NCI-H226 (cell line): ENCODE measurements at places on chromosomes 7 and 10.
A peak's percentile ranks its signal among the peaks of the same experiment; 100 is the strongest.

DNA sequence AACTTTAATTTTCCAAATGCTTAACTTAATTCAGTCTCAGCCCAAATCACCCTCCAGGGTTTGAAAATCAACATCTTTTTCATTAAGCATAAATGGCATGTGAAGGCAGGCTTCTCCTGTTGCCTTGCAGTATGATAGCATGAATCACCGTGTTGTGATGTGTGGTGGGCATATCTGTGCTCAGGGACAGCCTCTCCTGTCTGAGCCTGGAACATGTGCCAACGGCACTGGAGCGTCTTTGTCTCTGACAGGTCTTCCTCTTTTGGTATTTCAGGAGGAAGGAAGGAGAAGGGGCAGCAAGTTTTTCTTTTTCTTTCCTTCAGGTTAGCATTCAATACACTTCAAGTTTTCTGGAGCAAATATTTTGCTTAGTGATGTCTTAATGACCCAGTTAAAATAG is 57.6 kb downstream of the LRGUK start:
- no peak for DNase-seq

DNA sequence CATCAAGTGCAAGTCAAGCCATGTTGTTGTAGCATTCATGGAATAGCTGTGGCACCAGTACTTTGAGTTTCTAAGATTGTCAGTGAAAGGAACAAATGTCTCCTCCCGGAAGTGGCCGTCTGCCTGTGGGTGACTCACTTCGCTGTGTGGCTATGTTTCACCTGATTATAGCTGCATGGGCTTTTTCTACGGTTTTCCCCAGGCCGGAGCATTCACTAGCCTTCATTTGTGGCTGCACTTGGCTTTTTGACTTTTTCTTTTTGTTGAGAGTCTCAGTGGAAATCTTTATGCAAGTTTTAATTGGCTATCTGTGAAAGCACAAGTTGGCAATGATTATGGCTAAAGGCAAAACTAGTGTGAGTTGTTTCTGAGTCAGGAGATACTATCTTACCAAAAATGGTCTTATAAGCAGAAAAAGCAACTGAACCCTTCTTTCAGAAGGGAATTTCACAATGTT is 35.0 kb downstream of the SRI start:
- peak; percentile 7 for DNase-seq

DNA sequence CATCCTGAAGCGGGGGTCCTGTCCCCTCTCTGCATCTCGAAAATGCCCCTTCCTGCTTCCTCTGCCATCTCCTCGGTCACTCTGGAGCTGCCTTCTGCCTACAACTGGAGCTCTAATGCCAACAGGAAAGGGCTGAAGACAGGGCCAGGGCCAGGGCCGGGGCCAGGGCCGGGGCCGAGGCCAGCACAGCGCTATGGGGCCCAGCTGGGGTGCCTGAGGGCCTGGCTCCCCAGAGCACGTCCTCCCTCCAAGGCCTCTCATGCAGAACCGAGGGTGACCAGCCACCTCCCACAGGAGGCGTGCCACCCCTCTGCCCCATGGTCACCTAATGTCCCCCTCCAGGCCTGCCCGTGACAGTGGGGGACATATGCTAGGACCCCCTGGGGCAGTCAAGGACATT is 155.7 kb downstream of the PRKAG2 start:
- DNase-seq: no peak

GRCh38 chr7:89023877-89024276 is 228.3 kb upstream of the TEX47 start:
- no peak for DNase-seq

DNA sequence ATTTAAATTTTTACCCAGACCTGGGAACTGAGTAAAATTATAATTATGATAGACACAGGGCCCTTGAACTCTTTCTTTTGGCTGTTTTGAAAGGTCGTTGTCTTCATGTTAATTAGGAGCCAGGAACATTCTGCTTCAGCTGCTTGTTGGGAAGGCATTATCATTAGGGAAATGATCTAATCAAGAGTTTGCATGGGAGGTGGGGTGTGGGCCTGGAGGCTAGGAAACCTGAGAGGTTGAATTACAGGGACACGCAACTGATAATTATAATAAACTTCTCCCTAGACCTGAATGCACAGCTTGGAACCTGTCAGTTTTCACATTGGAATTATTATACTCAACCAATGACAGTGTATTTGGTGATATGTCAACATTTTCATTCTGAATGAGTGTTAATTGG is 237.7 kb downstream of the CACNB2 start:
- no peak for DNase-seq

DNA sequence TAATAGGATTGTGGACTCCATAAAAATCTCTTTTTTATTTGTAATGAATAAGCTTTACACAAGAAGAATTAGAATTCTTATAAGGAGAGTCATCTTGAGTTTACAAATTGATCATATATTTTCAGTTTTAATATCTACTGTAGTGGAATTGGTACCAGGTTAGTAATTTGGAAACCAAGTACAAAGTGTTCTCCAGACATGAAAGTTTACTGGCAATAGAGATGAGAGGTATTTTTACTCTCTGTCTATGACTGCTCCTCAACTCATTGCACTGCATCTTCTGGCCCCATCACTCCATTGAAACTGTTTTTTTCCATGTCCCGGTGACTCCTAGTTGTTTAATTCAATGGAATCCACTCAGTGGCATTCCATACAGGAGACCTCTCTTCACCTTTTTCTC is 164.5 kb upstream of the SMIM30 start:
- DNase-seq: no peak

DNA sequence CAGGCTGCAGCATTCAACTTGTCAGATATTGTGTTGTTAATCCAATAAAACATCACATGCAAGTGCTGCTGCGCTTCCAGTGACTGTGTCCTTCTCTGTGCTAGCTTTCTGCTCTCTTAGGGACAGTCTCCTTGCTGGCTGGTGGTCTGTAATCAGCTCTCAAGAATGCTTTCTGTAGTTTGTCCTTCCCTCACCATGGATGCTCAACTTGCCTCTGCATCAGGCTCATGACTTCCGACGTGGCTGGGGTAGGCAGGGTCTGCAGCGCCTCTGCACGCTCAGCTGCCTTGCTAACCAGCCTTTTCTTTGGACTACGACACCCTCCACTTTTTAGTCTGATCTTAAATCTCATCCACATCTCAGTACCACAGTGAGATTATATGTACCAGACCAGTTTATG is 58.3 kb downstream of the MMRN2 start:
- no peak for DNase-seq

DNA sequence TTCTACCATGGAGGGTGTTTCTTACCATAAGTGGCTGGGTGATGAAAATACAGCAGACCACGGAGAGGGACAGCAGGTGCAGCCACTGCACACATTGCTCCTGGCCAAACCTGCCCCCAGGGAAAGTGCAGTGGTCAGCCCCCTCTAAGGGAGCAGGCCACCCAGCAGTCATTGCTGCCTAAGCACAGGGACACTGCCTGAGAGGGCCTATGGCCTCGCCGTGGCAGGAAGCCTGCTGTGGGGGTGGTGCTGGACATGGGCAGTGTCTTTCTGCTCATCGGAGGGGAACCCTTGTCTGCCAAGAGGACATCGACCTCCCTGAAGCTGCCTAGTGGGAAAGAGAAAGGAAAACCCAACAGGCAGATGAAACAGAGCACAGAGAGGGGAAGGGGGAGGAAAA is 118.3 kb downstream of the PKD1L1 start:
- no peak for DNase-seq

DNA sequence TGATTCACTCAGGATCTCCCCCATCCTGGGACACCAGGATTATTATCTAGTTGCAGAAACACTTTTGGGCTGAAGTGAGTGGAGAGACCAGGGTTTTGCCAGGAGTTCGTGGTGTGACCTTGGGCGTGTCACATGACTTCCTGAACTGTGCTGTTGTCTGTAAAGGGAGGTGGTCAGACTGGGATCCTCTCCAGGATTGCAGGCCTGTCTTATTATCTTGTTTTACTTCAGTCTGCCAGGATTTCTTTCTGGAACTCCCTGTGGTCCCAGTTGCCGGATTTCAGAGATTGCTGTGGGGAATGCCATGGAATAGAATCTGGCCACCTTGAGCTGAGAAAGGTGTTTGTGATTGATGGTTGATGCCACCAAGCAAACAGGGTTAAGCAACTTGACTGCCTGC is 35.8 kb downstream of the CRCP start:
- DNase-seq: peak; percentile 41

GRCh38 chr7:534959-535358 is 15.3 kb upstream of the PDGFA start:
- no peak for DNase-seq

DNA sequence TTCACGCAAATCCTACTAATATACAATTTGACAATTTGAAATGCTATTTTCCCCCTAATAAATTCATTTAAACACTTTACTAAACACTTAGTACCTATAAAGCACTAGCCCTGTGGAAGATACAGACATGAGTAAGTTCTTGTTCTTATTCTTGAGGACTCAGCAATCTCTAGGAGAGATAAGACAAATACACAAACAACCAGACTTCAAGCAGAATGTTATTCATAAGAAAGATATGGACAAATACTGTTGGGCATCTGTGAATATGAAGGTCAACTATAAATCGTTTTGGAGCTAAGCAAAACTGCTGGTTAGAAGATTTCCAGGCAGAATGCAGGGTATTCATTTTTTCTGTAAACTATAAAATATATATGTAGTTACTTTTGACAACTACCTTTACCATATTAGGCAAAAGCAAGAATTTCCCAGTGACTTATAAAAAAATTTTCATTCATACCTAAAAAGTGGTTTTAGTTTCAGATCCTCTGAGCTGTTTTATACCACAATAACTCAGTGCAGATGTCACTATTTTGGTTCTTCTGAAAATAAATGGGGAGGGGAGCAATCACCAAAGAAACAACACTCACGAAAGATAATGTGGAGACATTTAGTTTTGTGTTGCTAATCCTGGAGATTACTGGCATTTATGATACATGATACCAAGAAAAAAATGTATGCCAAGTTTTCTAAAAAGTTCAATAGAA is 3.8 kb downstream of the VPS41 start:
- DNase-seq: no peak

DNA sequence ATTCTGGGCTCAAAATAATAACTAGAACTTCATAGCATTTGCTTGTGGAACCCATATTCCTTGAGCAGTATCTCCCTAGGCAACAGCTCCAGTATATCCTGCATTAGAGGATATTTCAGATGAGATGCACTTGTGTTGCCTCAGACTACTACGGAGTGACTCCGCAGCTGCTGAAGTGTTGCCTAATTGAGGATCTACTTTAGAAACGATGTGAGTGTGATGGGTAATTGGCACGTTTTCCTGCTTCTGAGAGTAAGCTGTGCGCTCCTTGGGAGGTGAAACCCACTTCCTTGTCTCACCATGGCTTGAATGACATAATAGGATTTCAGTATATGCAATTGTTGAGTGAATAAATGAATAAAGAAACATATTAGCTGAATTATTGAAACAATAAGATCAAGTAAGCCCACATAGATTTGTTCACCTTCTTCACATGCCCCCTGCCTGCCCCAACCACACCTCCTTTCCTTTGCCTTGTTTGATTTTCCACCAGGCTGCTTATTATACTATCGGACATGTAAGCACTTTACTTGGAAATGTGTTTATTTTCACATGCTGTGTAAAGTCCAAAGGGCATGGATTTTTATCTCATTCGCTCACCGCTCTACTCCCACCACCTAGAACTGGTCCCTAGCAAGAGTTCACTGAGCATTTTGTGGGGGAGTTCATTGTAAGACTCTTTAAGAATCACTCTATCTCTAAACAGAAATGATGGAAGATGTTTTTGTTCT is 303.8 kb downstream of the KCNMA1 start:
- DNase-seq: no peak

DNA sequence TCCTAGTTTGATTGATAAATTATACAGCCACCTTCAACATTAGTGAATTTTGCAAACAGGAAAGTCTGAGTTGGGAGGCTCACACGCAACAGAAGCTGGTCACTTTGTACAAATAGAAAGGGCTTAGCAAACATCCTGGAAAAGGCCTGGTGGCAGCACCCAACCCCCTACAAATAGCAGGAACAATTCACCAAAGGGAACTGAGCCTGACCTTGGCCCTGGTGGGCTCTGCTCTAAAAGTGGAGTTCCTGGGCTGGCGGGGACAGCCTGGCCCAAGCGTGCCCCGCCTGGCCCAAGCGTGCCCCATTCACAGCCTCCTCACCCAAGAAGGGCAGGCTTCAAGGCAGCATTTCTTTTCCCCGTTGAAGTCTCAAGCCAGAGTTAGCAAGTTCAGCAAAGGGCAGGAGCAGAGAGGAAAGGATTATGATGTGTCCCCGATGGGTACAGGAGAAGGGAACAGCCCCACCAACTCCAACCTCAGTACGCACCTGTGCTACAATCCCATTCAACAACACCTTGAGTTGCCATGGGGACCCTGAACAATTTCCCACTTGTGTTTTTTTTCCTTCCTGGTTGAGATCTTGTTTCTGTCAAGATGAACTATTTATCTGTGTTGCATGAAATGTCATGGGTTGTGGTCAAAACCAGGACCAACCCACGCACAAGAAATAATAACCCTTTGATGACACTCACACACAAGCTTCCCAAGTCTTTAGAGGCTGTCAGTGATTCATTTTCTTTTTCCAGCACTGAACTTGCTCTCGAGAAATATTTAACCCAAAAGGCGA is 43.4 kb downstream of the RGS10 start:
- DNase-seq: no peak

DNA sequence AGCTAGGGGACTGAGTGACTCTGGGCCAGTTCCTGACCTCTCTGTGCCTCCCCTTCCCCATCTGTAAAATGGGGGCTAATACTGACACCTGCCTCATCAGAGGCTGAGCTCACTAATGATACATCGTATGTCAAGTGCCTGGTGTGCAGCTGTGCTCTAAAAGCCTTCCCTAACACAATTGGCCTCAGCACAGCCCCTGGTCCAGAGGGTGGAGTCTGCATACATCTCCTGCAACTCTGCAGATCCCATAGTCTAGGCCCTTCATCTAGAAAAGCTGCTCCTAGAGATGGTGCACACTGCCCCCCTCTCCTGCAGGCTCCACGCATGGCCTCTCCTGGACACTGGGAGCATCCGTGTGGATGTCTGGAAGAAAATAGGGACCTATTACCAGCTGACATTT is 255.0 kb downstream of the RPS24 start:
- DNase-seq: no peak

GRCh38 chr7:77995717-77996116 is 197.1 kb downstream of the PHTF2 start:
- DNase-seq: no peak

GRCh38 chr10:112240441-112240840 is 42.8 kb upstream of the TECTB start:
- DNase-seq: no peak

DNA sequence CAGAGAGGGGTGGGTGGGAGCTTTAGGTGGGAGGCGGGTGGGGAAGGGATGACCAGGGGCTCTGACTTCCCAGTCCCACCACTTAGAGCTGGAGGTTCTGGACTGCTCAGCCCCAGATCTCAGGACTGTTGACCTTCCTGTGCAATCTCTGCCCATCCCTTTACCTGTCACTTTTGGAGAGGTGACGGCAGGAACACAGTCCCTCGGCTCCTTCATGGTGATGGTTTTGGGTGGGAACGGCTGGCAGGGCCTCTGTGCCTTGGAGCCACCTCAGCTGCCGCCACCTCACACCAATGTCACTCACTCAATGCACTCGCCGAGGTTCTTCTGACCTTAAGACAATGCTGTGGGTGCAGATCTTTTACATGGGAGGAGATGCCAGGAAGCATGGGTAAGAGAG is 49.0 kb downstream of the TMEM270 start:
- no peak for DNase-seq

- no peak for DNase-seq
Observed at GRCh38 chr7:120400806-120401455, 128.0 kb downstream of the KCND2 start.

- DNase-seq: no peak
Observed at GRCh38 chr10:130885021-130885655, 426.4 kb downstream of the TCERG1L start.
